T-helper 1 cell (primary cell): ENCODE measurements at places on chromosomes 5 and 9.

- DNase-seq = no peak
Measured at GRCh38 chr5:179217356-179217755, 127.9 kb downstream of the ADAMTS2 start.

GRCh38 chr9:94663640-94664039, 24.3 kb upstream of the FBP1 start:
- DNase-seq = no peak

DNA sequence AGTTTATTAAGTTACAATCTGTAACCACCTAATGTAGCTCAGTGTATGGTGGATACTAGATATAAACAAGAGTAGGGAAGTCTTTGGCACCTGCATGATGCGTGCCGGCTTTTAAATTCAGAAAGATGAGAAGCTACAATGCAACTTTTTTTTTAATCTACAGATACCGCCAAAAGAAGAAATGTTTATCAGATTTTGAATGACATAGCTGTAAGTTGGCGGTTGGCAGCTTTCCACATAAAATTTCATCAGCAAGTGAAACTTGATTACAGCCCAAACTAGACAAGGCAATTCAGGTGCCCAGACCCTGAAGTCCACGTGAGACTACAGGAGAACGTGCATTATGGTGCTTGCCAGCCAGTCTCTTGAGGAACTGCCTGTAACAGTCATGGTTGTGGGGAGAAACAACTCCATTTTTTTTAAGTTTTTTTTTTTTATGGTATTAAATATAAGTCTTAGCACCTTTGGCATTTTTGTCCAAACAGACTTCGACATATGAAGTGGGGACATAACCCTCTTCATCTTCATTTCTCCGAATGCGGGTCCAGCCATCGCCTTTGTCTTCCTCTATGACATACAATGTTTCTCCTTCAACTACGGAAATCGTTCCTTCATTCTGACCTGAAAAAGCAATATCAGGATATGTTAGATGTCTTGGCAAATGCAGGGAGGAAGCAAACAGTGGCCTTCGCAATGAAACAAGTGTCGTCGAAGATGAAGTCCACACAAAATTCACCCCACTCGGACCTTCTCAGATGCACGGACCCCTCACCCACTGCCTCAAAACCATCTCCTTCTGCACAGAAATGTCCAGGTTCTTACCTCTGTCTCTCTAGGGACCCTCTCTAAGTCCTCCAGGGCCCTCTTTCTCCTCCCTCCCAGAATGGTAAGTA, 60.4 kb downstream of the USP20 start:
- peak; percentile 48 for DNase-seq

DNA sequence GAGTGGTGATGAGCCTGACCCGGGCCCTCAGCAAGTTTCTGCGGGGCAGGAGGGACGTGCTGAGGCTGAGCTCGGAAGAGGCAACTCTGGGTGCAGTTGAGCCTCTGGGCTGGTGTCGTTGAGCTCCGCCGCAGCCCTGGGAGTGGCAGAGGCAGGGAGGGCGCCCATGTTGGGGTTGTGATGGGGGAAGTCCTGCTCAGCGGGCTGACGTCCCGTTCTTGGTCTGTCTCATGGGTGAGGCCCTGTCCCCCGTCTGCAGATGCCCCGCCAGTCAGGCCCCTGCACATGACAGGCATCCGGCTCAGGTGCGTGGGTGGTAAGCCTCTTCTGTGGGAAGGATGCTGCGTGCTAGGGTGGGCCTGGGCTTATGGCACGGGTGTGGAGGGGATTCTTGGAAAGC, 64.3 kb downstream of the RXRA start:
- DNase-seq = peak; percentile 58

- no peak for DNase-seq
Measured at GRCh38 chr9:113364951-113365350, 11.8 kb downstream of the HDHD3 start.

GRCh38 chr9:130243015-130243881, 22.3 kb upstream of the HMCN2 start:
- DNase-seq = peak; percentile 52

DNA sequence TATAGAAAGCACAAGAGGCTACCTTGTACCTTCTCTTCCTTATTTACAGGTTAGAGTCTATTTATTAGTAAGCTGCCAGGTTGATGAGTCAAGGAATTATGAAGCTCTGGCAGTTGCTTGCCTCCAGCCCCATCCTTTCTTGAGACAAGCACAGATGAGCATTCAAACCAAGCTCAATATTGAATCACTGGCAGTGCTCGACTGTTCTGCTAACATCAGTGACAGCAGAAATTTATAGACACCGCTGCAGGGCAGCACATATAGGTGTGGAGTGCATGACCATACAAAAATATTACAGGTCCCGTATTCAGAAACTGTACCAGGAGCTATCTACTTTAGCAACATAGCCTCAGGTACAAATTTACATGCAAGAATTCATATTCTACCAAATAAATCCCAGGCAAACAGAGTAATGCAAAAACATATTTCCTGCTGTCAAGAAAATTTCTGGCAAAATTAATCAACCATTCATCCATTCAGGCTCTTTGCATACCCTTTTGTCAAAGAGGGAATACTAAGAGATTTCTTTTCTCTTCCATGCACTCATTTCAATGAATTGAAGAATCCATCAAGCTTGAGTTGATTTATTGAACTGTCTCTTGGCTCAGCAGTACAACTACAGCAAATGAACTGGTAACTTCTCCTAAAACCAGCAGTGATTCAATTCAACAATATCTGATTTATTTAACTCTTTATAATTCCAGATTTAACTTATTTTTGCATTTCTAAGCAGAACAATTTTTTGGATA, 26.9 kb upstream of the PCA3 start:
- no peak for DNase-seq

GRCh38 chr5:125595095-125595494, 828.1 kb upstream of the GRAMD2B start:
- no peak for DNase-seq

DNA sequence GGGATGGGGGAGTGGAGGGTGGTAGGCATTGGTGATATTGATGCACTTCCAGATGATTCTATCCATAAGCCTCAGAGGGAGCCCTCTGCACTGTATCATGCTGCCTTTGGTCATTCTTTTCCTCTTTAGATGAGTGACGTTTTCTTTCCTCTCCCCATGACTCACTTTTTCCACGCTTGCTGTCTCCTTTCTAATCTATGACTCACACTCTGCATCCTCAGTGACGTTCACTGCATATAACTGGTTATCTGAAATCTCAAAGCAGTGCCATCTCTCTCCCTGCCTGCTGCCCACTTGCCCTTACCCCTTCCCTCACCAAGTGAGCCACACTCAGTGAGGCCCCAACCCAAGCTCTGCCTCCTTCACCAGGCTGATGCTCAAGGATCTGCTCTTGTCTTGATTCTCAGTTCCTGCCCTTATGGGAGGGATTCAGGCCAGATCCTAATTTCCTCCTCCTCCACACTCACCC, 31.6 kb downstream of the PTGS1 start:
- DNase-seq = peak; percentile 53

DNA sequence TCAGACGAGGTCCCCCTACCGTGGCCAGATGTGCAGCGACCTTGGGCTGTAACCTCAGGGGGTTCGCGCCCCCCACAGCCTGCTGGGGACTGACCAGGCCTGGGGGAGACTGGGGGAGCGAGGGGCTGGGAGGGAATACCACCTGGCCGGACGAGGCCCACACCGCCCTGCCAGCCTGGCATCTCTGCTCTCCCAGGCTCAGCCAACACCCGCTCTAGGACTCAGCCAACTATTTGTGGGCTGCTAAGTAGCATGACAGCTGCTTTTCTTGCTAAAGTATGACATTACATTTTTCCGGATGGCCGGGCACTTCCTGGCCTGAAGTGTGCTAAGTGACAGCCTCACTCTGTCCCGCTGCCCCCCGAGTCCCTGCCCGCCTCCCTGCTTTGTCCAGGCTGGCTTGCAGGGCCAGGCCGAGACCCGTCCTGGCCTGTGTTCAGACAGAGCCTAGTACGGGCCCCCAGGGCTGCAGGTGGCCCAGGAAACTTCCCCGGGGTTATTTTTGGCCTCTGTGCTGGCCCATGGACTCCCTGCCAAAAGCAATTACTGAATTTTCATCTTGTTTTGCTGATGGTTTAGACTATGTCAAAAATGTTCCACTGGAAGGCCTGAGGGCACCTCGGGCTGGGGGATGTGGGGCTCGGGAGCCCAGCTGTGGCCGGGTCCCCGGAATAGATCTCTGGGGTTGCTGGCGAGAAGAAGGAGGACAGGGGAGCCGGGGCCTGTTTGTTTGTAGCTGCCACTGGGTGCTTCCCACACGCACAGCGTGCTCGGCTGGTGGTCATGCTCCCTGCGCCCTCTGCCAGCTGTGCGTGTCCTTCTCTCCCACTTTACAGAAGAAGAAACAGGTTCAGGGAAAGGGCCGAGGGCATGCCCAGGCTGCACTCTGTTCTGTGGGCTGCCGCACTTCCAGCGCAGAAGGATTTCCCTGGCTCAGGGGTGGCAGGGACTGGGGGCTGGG, 13.4 kb upstream of the SLC2A6 start:
- DNase-seq = no peak

- DNase-seq = no peak
Measured at GRCh38 chr9:5650356-5651105, 21.6 kb downstream of the RIC1 start.

DNA sequence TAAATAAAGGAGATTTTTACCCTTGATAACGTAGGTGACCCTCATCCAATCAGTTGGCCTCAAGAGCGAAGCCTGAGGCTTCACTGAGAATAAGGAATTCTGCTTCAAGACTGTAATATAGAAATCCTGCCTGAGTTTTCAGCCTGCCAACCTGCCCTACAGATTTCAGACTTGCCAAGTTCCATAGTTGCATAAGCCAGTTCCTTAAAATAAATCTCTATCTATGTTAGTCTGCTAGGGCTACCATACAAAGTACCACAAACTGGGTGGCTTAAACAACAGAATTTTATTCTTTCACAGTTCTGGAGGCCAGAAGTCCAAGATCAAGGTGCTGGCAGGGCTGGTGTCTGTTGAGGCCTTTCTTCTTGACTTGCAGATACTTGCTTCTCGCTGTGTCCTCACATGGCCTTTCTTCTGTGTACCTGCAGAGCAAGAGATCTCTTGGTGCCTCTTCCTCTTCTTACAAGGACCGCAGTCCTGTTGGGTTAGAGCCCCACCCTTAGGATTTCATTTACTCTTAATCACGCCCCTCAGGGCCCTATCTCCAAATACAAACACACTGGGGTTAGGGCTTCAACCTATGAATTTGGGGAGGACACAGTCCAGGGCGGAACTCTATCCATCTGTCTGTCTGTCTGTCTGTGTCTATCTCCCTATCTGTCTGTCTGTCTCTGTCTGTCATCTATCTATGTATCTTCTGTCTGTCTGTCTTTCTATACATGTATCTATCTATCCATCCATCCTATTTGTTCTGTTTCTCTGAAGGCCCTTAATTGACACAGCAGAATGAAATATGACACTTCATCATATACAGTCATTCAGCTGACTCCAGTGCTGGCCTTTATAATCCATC, 17.0 kb upstream of the CMBL start:
- DNase-seq = no peak

GRCh38 chr5:36881807-36882206, 5.2 kb downstream of the NIPBL start:
- DNase-seq = no peak

- DNase-seq = no peak
Measured at GRCh38 chr9:95084254-95084934, 233.1 kb downstream of the FANCC start.

DNA sequence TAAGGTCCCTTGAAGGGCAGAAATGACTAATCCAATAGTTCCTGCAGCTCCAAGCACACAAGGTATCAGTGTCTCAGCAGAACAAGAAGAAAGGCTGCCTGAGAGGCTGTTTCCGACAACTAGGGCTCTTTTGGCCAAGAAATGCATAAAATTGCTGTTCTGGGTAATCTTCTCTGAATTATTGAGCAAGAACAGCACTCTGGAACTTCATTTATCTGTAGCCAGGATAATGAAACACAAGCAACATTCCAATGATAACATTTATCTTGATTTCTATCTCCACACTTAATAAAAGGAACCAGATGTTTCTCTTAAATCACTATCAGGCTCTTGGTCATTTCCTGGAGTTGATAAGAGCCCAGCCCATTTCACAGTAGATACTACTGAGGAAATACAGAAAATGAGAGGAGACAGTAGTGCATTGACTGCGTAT, 17.0 kb upstream of the AUH start:
- no peak for DNase-seq

DNA sequence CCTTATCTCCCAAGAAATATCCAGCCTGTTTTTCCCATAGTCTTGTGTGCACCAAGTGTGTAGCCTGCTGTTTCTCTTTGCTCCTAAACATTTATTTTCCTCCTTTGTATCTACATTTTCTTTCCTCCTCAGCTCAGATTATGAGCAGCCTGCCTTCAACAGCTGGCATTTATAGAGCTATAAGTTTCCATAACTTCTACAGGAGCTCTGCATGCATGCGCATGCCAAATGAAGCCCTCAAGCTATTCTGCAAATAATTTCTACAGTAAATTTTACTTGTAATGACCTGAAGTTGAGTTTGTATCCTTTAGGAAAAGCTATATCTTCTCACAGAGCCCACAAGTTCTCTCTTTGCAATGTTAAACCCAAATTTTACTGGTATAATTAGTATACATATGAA, 699.5 kb downstream of the CETN3 start:
- DNase-seq = no peak

DNA sequence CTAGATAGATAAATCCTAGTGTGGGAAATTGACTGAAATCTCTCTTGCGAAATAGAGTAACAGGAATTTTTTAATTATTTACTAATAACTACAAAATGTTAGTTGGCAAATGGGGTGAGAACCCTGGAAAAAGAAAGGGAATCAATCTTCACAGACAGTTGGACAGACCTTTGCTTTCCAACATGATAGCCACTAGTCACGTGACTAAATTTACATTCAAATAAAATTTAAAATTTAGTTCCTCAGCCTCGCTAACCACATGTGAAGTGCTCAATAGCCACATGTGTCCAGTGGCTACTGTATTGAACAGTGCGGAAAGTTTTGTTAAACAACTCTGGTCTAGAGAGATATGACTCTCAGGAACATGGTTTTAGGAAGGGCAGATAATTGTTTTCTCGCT, 289.9 kb upstream of the RASA1 start:
- DNase-seq = no peak

GRCh38 chr5:136005476-136005875, 23.3 kb upstream of the TGFBI start:
- DNase-seq = no peak

GRCh38 chr5:149414405-149415065, 35.4 kb upstream of the IL17B start:
- DNase-seq = no peak

DNA sequence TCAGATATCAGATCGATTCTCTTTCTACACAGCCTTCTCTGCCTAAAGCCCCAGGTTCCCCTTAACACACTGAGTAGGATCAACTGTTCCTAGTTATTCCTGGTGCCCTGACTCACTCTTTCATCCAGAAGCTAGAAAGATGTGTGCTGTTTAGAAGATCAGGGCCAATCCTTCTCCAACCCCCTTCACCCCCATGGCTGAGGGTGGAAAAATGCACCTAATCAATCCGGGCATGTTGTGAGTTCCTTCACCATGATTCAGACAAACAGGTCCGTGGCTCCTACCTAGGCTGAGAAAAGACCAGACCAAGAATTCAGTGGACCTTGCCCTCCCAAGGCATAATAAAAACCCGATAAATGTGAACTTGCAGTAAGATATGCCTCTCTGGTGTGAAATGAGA, 85.4 kb upstream of the EQTN start:
- no peak for DNase-seq
